ENCODE measurements at places on chromosomes 7 and 10.

- no peak for DNase-seq
Observed at GRCh38 chr10:90642136-90642535, 215.7 kb downstream of the HTR7 start.

- DNase-seq = no peak
Observed at GRCh38 chr7:70405241-70405640, 726.7 kb upstream of the GALNT17 start.

GRCh38 chr7:15332956-15333355 is 228.9 kb downstream of the AGMO start:
- DNase-seq = no peak

GRCh38 chr10:84026821-84027257 is 112.5 kb upstream of the GHITM start:
- DNase-seq = no peak

GRCh38 chr10:95493862-95494261 is 67.3 kb downstream of the SORBS1 start:
- no peak for DNase-seq

DNA sequence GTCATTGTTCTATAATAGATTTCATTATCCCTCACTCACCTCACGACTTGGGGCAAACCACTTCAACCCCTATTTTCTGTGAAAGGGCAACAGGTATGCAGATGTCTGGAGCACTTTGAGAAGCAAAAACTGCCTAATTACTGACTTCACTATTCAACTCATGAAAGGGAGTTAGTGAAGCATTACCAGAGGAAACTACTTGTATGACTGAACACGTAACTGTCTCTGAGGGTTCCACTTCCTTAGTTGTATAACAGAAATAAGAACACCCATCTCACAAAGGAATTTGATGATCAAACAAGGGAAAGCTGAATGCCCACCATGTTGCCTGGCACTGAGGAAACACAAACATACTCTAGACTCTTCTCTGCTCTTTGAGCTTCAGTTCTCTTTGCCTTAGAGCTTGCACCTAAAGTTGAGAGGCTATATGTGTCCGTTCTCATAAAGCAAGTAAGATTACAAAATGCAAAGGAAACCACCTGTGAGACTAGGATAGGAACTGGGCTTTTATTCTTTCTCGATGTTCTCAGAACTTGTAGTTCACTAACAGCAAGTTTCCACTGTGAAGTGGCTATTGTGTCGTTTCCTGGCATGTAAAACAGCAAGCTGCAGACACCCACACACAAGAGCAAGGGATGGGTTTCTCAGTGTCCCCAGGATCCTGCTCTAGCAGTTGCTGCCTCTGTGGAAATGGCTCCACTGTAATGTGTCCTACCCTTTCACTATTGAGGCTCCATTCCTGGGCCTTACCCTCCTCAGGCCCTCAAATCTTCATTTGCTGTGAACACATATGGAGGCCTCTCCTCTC is 2.6 kb downstream of the TMEM243 start:
- DNase-seq = no peak

GRCh38 chr7:128321044-128321422 is 22.7 kb downstream of the RBM28 start:
- no peak for DNase-seq

DNA sequence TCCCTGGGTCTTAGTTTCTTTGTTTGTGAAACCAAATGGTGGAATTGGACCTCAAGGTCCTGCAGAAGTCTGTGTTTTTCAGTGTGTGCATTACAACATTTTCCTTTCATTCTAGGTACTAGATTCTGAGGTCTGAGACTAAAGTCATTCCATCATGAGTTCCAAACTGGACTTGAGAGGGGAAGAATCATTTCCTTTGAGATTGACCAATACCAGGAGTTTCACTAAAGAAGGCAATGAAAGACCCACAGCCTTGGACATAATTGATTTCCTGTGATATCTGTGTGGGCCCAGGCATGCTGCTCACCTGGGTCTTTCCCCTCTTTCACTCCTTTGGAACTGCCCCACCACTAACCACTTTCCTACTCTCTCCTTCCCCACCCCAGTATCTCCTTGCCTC is 18.2 kb downstream of the TAS2R41 start:
- no peak for DNase-seq

- DNase-seq = no peak
Observed at GRCh38 chr10:48480397-48481374, 124.2 kb downstream of the ARHGAP22 start.

DNA sequence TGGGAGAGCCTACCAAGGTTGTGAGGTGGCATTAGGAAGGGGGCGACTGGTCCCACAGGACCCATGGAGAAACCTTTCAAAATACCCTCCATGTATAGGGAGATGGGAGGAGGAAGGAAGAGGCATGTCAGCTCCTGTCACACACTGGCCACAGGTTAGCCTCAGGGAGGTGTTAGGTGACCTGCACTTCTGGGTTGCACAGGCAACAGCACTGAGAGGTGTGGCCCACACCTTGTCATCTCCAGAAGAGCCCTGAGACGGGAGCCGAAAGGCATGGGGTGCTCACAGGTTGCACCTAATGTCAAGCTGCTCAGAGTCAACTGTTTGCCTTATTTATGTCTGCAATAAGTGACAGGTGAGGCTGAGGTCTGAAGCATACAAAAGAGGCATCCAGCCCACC is 14.6 kb upstream of the USP6NL start:
- no peak for DNase-seq

GRCh38 chr7:50362712-50363282 is 58.3 kb downstream of the IKZF1 start:
- no peak for DNase-seq

DNA sequence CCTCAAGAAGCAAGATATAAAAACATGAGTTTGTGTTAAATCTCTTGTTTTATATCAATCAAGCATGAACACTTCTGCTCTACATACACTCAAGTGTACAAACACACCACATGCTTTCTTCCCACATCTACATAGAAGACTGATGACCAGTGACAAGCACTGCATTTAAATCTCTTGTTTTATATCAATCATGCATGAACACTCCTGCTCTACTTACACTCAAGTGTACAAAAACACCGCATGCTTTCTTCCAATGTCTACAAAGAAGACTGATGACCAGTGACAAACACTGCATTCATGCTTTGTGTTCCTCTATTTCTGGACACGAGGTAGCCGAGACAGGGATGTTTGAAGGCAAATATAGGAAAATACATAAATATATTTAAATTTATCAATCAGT is 642.0 kb upstream of the PFKP start:
- no peak for DNase-seq

- DNase-seq = no peak
Observed at GRCh38 chr10:4343091-4343490, 482.9 kb upstream of the AKR1E2 start.
